ENCODE measurements at places on chromosomes 7 and 10.

- DNase-seq, result no peak
Observed at GRCh38 chr10:133278577-133279265, 2.1 kb upstream of the ADAM8 start.

- no peak for DNase-seq
Observed at GRCh38 chr7:121499624-121500023, 103.5 kb upstream of the FAM3C start.

DNA sequence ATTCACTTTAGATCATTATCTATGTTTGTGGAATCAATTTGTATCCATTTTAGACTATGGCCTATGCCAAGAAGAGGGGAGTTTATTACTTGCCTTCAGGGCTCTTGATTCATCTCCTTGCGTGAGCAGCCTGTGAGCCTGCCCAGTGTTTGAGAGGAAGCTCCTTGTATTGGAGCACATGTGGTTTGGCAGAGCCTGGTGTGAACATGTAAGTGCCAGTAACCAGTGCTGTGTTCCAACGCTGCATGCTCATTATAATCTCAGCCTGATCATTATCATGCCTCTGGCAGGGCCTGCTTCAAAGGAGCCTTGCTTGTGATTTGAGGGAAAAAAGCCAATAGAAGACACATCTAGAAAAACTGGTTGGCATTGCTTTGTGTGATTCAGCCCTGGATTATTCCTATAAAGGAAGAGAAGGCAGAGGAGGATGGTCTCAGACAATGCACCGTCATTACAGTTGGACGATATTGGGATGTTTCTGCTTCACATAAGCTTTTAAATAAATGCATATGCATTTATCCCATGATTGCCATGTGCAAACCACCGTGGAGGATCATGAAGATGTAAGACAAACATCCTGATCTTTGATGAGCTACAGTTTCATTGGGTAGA, 203.4 kb upstream of the AHR start:
- DNase-seq, result no peak

DNA sequence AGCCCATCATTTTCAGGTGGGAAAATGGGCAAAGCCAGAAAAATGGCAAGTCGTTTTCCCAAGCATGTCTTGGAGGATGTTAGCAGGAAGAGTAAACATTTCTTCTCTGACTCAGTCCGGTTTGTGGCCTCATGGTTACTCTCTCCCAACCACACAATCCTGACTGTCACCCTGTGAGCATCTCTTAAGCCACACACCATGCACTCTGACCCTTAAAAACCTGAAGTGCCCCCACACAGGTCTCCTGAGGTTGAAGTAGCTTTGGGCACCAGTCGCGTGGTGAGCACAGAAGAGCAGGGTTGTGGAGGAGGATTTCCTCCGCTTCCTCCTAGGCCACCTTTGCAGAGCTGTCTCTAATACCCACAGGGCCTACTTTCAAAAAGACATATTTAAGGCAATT, 387.3 kb upstream of the NPVF start:
- no peak for DNase-seq
